ENCODE measurements at places on chromosomes 3 and 15. TPM values are rescaled to one million over a fixed set of nuclear protein-coding genes. Genes with fewer than 3 reads are reported as not detected.

DNA sequence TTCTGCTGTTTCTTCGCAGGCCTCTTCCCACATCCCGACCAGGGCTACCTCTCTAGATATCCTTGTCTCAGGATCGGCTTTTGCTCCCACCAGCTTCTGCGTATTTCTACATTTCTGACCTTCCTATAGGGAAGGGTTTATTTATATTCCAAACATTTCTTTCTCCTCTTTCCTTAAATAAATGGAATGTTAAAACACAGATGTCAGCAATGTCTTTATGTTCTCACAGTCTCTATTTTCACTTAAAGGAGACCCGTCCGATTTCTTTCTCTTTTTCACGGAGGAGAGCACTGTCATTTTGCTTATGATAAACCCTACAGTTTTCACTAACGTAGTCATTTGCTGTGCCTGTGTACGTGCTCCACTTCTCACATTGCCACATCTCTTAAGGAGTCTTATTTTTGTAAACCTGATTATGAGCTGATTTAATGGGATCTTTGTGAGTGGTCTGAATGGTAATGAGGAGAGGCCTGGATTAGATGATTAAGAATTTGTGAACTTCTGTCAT, 630 bp downstream of the KIF15 start:
- DNase-seq: peak; percentile 26

- no peak for DNase-seq
Measured at GRCh38 chr3:33557829-33558228, 117.6 kb upstream of the UBP1 start.

DNA sequence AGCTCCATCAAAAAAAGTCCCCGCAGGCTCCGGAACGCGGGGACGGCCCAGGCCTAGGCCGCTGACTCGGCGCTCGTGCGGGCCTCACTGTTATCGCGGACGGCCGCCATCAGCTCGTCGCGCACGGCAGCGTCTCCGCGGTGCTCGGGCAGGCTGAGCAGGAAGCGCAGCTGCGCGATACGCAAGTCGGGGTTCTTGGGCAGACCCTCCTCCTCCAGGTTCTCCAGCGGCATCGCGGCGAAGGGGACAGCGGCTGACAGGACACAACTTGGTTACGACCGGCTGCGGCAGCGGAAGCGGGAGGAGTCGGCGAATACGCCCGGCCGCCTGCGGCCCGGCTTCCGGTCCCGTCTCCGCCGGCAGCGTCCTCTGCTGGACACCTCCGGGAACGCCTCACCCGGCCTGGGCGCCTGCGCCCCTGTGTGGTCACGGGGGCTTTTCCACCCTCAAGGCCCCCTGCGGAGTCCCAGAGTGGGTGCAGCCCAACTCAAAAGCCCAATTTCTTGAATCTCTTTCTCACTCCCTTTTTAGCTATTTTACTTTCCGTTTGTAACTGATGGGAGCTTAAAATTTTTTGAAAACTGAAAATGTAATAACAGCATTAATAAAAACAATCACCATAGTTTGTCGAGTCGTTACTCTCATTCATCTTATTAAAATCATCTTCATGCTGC, at the start of gene PSMD6:
Gene PSMD6, minus strand, starts transcription at position 308 of the 674 bp plus-strand sequence. Its CDS starts 75 bp downstream, at position 233.
- DNase-seq: peak; percentile 79

- no peak for DNase-seq
Measured at GRCh38 chr3:15819576-15819975, 21.8 kb upstream of the ANKRD28 start.

GRCh38 chr3:165521131-165521871, 315.9 kb downstream of the BCHE start:
- DNase-seq: no peak

SLC22A14 gene
- polyA plus RNA-seq: 1.1 TPM

All from left kidney (tissue), 8 donors.